ENCODE measurements at places on chromosomes 3 and 15. TPM values are rescaled to one million over a fixed set of nuclear protein-coding genes. Genes with fewer than 3 reads are reported as not detected.

The GOLGA8S gene
- not detected for polyA plus RNA-seq

- no peaks in the 10 kb centered on the region for H3K4me1 ChIP-seq
- peaks cover 2% of the 10 kb centered on the region for H3K27me3 ChIP-seq
- H3K27ac ChIP-seq: no peak overlapping the region
- no peak for DNase-seq
- no peaks in the 10 kb centered on the region for H3K36me3 ChIP-seq
- H3K4me3 ChIP-seq: no peak overlapping the region
These were observed 41.6 kb downstream of the MB21D2 start for GRCh38 chr3:192875971-192876565.

DNA sequence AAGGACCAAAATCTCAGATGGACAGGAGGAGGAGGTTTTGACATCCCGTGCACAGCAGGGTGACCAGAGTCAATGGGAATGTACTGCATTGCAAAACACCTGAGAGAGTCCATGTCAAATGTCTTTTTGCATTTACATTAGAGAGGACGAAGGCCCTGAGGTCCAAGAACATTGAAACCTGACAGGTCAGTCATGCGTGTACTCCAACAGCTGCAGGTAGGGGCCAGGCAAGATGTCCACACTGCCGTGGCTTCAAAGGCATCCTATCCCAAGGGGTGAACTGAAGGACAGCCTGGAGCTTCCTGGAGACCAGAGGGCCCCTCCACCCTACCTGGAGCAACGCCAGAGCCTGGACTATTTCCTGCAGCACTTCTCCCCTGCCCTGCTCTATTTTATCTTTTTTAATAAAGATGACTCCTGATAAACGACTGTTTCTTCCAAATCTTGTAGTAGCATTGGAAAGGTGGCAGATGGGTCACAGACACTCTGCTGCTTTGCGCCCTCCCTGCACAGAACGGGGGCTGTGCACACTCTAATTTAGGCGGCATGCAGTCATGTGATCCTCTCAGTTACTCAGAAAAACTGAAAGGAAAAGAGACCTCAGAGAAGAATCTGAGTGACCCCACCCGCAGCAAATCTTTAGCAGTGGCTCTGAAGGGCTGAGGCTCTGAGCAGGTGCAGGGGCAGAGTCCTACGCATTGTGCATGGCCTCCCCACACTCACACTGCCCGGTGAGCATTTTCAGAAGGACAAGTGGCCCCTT, 68.2 kb downstream of the HMCES start:
- H3K36me3 ChIP-seq: no peaks in the 10 kb centered on the region
- peaks cover 6% of the 10 kb centered on the region for H3K27me3 ChIP-seq
- H3K4me3 ChIP-seq: no peak overlapping the region
- no peak for DNase-seq
- H3K4me1 ChIP-seq: no peaks in the 10 kb centered on the region

DNA sequence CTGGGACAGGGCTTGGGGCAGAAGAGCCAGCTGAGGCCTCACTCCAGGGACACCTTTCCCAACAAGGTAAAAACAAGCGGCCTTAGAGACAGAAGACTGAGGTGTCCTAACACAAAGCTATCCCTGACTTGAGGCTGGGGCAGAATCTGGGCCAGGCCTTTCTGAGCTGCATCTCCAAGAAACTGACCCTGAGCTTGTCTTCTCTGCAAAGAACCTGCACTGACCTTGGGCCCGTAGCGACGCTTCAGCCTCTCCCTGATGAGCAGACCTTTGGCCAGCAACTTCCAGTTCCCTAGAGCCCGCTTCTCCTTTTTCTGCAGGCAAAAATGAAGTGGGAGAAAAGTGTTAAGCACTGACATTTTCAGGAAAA, 22.2 kb downstream of the TMEM43 start:
- no peak overlapping the region for H3K4me3 ChIP-seq
- H3K4me1 ChIP-seq: peaks cover 34% of the 10 kb centered on the region
- peaks cover 15% of the 10 kb centered on the region for H3K27me3 ChIP-seq
- peak overlapping the region; percentile 95 for H3K27ac ChIP-seq
- DNase-seq: no peak
- H3K36me3 ChIP-seq: peaks cover 7% of the 10 kb centered on the region

DNA sequence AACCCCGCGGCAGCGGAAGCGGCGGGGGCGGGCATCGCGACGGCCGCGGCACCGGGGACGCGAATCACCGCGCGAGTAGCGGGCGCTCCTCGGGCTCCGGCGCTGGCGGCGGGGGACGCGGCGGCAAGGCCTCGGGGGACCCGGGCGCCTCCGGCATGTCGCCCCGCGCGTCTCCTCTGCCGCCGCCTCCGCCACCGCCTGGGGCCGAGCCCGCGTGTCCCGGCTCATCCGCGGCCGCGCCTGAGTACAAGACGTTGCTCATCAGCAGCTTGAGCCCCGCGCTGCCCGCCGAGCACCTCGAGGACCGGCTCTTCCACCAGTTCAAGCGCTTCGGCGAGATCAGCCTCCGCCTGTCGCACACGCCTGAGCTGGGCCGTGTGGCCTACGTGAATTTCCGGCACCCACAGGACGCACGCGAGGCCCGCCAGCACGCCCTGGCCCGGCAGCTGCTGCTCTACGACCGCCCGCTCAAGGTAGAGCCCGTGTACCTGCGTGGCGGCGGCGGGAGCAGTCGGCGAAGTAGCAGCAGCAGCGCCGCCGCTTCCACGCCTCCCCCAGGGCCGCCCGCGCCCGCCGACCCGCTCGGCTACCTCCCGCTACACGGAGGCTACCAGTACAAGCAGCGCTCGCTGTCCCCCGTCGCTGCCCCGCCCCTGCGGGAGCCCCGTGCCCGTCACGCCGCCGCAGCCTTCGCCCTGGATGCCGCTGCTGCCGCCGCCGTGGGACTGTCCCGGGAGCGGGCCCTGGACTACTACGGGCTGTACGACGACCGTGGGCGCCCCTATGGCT, 675 bp downstream of the RBM15B start:
- peaks cover 7% of the 10 kb centered on the region for H3K27me3 ChIP-seq
- H3K36me3 ChIP-seq: peaks cover 12% of the 10 kb centered on the region
- peaks cover 75% of the 10 kb centered on the region for H3K4me1 ChIP-seq
- H3K27ac ChIP-seq: peak overlapping the region; percentile 88

The GADL1 gene
- not detected for polyA plus RNA-seq

The CPNE9 gene
- not detected for polyA plus RNA-seq

DNA sequence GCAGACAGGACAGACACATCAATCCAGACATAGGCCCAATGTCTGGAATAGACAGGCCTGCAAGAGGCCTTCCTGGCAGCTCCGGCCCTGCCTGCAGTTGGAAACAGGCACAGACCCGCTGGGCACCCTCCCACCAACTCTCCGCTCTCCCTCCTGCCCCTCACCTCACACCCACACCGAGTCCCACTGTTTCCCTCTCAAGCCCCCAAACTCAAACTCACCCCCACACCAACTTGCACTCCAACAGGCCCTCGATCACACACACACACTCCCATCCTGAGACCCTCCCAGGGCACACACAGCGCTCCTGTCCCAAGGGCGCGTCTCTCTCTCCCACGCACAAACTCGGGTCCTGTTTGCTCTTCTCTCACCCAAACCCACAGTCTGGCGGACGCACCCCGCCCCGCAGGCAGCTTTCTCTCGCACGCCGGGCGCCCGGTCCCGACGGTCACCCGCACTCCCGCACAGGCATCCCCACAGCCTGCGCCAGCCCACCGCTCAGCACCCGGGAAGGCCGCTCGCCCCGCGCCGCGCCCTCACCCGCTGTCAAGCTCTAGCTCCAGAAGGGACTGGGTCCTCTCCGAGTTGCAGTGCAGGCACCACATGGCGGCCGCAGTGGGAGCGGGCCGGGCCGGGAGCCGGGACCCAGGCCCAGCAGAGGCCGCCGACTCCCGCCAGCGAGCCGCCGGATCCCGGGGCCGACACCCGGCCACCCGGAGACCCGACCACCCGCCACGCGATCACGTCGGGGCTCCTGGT, 106.2 kb downstream of the IQSEC1 start:
- peaks cover 89% of the 10 kb centered on the region for H3K4me1 ChIP-seq
- peaks cover 4% of the 10 kb centered on the region for H3K36me3 ChIP-seq
- peaks cover 5% of the 10 kb centered on the region for H3K27me3 ChIP-seq
- peak overlapping the region; percentile 88 for H3K4me3 ChIP-seq
- peak overlapping the region; percentile 68 for H3K27ac ChIP-seq

GRCh38 chr3:133915685-133916658, 20.3 kb upstream of the RAB6B start:
- H3K27me3 ChIP-seq: peaks cover 8% of the 10 kb centered on the region
- no peak overlapping the region for H3K27ac ChIP-seq
- H3K4me1 ChIP-seq: no peaks in the 10 kb centered on the region

DNA sequence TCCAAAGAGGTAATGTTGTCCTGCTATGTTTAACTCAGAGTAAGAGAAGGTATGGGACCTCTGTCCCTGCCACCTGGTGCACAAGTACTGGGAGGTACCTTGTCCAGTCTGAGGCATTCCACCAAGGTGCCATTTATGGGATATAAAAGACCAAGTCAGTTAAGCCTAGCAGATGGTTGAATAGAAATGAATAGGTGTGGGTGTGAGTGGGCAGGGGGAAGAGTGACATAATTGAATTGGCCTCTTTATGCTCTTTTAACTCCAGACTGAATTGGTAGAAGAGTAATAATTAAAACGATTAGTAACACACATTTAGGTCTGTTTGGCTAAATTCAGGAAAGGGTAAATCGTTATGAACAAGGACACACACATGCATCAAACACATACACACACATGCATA, 562 bp downstream of the ADGRG7 start:
- H3K27ac ChIP-seq: no peak overlapping the region
- H3K4me3 ChIP-seq: no peak overlapping the region
- H3K36me3 ChIP-seq: no peaks in the 10 kb centered on the region
- H3K4me1 ChIP-seq: peaks cover 3% of the 10 kb centered on the region
- no peak for DNase-seq

- H3K27me3 ChIP-seq: peaks cover 4% of the 10 kb centered on the region
- no peak overlapping the region for H3K27ac ChIP-seq
- H3K4me3 ChIP-seq: no peak overlapping the region
- H3K36me3 ChIP-seq: no peaks in the 10 kb centered on the region
- no peak for DNase-seq
- H3K4me1 ChIP-seq: no peaks in the 10 kb centered on the region
These were observed 32.6 kb upstream of the THUMPD3 start for GRCh38 chr3:9330166-9330703.

- no peaks in the 10 kb centered on the region for H3K27me3 ChIP-seq
- H3K4me3 ChIP-seq: no peak overlapping the region
- H3K27ac ChIP-seq: no peak overlapping the region
These were observed 47.5 kb downstream of the CHL1 start for GRCh38 chr3:244041-244440.

GRCh38 chr15:39595338-39596221, 14.7 kb downstream of the THBS1 start:
- peaks cover 56% of the 10 kb centered on the region for H3K36me3 ChIP-seq
- peak overlapping the region; percentile 81 for H3K27ac ChIP-seq
- H3K4me1 ChIP-seq: peaks cover 13% of the 10 kb centered on the region
- peaks cover 2% of the 10 kb centered on the region for H3K27me3 ChIP-seq
- no peak for DNase-seq

The FBXL2 gene
- polyA plus RNA-seq: 0.11 TPM

- peaks cover 1% of the 10 kb centered on the region for H3K27me3 ChIP-seq
- peaks cover 45% of the 10 kb centered on the region for H3K4me1 ChIP-seq
These were observed 81.6 kb upstream of the LRRFIP2 start for GRCh38 chr3:37255990-37256308.

- no peak for DNase-seq
- H3K27ac ChIP-seq: peak overlapping the region; percentile 65
- H3K4me1 ChIP-seq: peaks cover 29% of the 10 kb centered on the region
- H3K4me3 ChIP-seq: peak overlapping the region; percentile 4
These were observed 315.1 kb upstream of the CBLB start for GRCh38 chr3:106183762-106184391.

GRCh38 chr15:97881346-97881965, 79.0 kb upstream of the ARRDC4 start:
- H3K27me3 ChIP-seq: no peaks in the 10 kb centered on the region
- no peaks in the 10 kb centered on the region for H3K4me1 ChIP-seq
- H3K27ac ChIP-seq: no peak overlapping the region
- no peak overlapping the region for H3K4me3 ChIP-seq
- H3K36me3 ChIP-seq: no peaks in the 10 kb centered on the region

- H3K36me3 ChIP-seq: no peaks in the 10 kb centered on the region
- no peak overlapping the region for H3K4me3 ChIP-seq
- H3K4me1 ChIP-seq: peaks cover 1% of the 10 kb centered on the region
- H3K27ac ChIP-seq: no peak overlapping the region
- peaks cover 3% of the 10 kb centered on the region for H3K27me3 ChIP-seq
- DNase-seq: no peak
These were observed 10.7 kb downstream of the KLF15 start for GRCh38 chr3:126346466-126346865.

GRCh38 chr3:73292220-73292619, 230.8 kb downstream of the EBLN2 start:
- no peak overlapping the region for H3K4me3 ChIP-seq
- no peaks in the 10 kb centered on the region for H3K4me1 ChIP-seq
- H3K27me3 ChIP-seq: peaks cover 2% of the 10 kb centered on the region
- no peak for DNase-seq
- no peak overlapping the region for H3K27ac ChIP-seq
- H3K36me3 ChIP-seq: no peaks in the 10 kb centered on the region

DNA sequence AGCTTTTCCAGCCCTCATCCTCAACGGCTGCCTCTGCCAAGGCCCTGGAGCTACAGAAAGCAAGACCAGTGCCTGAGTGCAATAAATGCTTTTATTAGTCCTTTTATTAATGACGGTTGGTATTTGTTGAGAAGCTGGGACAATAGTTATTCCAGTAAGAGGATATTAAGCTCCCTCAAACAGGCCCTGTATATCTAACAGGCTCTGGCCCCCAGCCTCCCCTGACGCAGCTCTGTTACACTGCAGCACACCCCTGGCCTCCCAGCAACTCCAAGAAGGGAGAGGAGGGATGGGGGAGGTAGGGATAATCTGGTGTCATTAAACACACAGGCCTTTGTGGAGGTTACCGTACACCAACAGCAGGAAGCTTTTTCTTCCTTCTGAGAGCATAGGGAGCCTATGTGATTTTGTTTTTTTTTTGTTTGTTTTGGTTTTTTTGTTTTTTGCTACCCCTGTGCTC, 30.8 kb upstream of the MAGEF1 start:
- DNase-seq: no peak
- no peak overlapping the region for H3K4me3 ChIP-seq
- H3K27me3 ChIP-seq: peaks cover 3% of the 10 kb centered on the region
- H3K27ac ChIP-seq: no peak overlapping the region
- H3K36me3 ChIP-seq: no peaks in the 10 kb centered on the region

- peaks cover 21% of the 10 kb centered on the region for H3K36me3 ChIP-seq
- H3K4me1 ChIP-seq: peaks cover 56% of the 10 kb centered on the region
- peak overlapping the region; percentile 76 for H3K27ac ChIP-seq
- DNase-seq: no peak
These were observed 520 bp downstream of the ZNF654 start for GRCh38 chr3:88059380-88060170.

- no peak for DNase-seq
- peaks cover 2% of the 10 kb centered on the region for H3K27me3 ChIP-seq
- H3K4me1 ChIP-seq: peaks cover 27% of the 10 kb centered on the region
- H3K36me3 ChIP-seq: peaks cover 28% of the 10 kb centered on the region
- no peak overlapping the region for H3K4me3 ChIP-seq
- no peak overlapping the region for H3K27ac ChIP-seq
These were observed 8.7 kb upstream of the RAB43 start for GRCh38 chr3:129130291-129130813.

DNA sequence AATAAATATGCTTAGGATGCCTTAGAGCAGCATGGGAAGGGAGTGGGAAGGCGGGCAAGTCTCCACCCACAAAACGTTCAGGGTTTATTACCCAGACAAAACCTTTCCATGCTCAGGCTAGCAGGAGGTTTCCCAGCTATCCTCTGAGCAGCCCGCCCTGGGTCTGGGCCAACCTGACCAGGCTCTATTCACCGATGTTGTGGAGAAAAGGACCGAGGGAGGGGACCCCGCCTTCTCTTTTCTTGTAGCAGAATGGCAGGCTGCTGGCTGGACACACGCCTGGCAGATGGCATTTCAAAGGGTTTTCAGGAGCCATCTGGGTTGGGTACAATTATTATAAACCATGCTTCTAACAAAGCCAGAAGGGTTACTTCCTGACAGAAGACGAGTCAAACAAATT, 540.9 kb downstream of the MAGI1 start:
- no peak overlapping the region for H3K4me3 ChIP-seq
- DNase-seq: no peak
- H3K36me3 ChIP-seq: no peaks in the 10 kb centered on the region

All from immature natural killer cell (primary cell).